ENCODE measurements at places on chromosomes 13 and 19. TPM values are rescaled to one million over a fixed set of nuclear protein-coding genes. Genes with fewer than 3 reads are reported as not detected.

- no peaks in the 10 kb centered on the region for H3K4me1 ChIP-seq
- H3K27me3 ChIP-seq: no peaks in the 10 kb centered on the region
- no peak overlapping the region for H3K27ac ChIP-seq
- H3K36me3 ChIP-seq: no peaks in the 10 kb centered on the region
Measured at GRCh38 chr13:57595775-57596174, 35.8 kb upstream of the PCDH17 start.

ZNF615 gene
- total RNA-seq: 2.2 TPM

GRCh38 chr19:46618670-46619231, 6.1 kb downstream of the PTGIR start:
- no peak overlapping the region for H3K27ac ChIP-seq
- H3K4me1 ChIP-seq: peaks cover 36% of the 10 kb centered on the region
- no peaks in the 10 kb centered on the region for H3K27me3 ChIP-seq
- no peak for DNase-seq

- H3K27ac ChIP-seq: no peak overlapping the region
- no peaks in the 10 kb centered on the region for H3K36me3 ChIP-seq
- H3K4me3 ChIP-seq: no peak overlapping the region
- H3K4me1 ChIP-seq: no peaks in the 10 kb centered on the region
Measured at GRCh38 chr19:53808710-53809125, 15.4 kb downstream of the NLRP12 start.

DNA sequence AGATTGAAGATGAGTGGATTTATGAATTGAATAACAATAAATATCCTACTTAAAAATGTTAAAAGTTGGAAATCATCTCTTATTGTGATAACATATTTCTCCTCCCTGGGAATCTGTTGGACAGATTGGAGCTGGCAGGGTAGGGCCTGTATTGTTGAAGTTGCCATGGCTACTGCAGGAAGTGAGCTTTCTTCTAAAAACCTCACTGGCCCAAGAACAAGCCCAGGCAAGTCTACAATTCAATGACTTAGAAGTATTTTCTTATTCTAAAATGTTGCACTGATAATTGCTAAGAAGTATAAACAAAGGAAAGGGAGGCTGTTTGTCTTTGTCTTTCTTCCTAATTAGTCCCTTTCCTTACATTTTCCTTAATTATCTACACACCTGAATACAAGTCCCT, 112.1 kb downstream of the DLEU7 start:
- no peaks in the 10 kb centered on the region for H3K36me3 ChIP-seq
- no peaks in the 10 kb centered on the region for H3K27me3 ChIP-seq
- H3K27ac ChIP-seq: no peak overlapping the region
- no peaks in the 10 kb centered on the region for H3K4me1 ChIP-seq
- no peak overlapping the region for H3K4me3 ChIP-seq

HOMER3 gene
- 3.4 TPM for total RNA-seq

PSG2 gene
- not detected for total RNA-seq

GRCh38 chr19:39126312-39127187, 964 bp downstream of the PAK4 start:
- H3K36me3 ChIP-seq: peaks cover 3% of the 10 kb centered on the region
- peak overlapping the region; percentile 79 for H3K4me3 ChIP-seq
- peak overlapping the region; percentile 76 for H3K27ac ChIP-seq
- no peaks in the 10 kb centered on the region for H3K27me3 ChIP-seq
- DNase-seq: no peak
- H3K4me1 ChIP-seq: peaks cover 3% of the 10 kb centered on the region

MED29 gene
- 18.0 TPM for total RNA-seq
